ENCODE measurements at places on chromosomes 6 and 20.

DNA sequence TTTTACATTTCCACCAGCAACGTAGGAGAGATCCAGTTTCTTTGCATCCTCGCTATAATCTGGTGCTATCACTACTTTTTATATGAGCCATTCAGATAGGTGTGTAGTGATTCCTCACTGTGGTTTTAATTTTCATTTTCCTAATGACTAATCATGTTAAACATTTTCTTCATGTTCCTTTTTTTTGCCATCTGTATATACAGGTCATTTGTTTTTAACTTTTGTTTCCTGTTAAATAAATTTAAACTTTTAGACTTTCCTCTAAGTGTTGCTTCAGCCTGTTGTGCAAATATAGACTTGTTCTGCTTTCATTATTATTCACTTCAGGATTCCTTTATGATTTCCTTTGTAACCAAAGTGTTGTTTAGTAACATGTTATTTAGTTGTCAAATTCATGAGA lies 697.4 kb downstream of the PTPRT start:
- no peak for DNase-seq

DNA sequence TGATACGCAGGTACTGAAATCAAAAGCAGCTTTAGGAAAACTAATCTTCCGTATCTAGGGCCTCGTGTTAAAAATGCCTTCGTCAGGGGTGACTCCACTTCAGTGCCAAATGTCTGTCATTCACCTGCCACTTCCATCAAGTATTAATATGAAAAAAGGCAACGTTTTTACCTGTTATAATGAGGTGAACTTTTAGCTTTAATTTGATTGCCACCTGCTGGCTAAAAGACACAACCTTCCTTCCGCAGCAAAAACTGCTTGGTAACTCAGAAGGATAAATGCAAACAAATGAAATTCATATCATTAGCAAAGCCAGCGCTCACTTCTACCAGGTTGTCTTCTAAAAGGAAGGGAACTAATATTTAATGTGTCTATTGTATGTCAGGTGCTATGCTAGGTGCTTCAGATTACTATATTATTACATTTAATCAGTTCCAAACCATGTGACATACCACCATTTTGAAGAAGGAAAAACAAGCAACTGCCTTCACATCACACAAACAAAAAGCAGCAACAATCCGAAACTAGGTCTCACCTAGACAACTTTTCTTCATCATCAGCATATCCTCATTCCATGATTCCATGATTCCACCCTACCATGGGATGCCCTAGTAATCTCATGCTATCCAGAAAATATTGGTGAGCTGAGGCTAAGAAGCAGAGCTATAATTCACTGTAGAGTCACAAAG lies 20.6 kb upstream of the ARHGAP18 start:
- DNase-seq, result no peak

- DNase-seq, result no peak
These were observed 59.5 kb downstream of the FYN start for GRCh38 chr6:111813677-111814310.

DNA sequence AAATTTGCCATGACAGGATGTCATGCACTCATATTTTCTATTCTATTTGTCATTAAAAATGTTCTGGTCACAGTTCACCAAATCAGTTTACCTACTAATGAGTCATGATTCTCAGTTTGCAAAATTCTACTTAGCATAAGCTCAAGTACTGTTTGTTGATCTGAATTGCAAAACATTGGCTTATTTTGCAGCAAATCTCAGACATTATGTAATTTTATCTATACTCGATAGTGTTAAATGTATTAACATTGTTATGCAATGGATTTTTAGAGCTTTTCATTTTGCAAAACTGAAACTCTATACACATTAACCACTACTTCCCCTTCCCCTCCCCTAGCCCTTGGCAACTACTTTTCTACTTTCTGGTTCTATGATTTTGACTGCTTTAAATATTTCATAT lies 213.8 kb upstream of the ZFP64 start:
- DNase-seq, result no peak

DNA sequence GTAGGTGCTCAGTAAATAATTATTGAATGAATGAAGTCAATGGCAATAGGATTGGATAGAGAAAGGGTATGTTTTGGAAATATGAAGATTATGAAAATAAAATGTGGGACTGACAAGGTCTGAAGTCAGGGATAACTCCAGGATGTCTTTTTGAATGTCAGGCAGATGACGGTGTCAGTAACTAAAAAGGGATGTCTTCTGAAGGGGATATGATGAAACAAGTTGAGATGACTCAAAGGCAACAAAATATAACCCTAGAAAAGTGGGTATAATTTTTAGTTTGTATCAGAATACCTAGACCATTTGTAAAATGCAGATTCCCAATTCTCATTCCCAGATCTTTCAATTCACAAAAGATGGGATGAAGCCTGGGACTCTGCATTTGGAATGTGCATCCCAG lies 257.3 kb upstream of the SGK1 start:
- no peak for DNase-seq

DNA sequence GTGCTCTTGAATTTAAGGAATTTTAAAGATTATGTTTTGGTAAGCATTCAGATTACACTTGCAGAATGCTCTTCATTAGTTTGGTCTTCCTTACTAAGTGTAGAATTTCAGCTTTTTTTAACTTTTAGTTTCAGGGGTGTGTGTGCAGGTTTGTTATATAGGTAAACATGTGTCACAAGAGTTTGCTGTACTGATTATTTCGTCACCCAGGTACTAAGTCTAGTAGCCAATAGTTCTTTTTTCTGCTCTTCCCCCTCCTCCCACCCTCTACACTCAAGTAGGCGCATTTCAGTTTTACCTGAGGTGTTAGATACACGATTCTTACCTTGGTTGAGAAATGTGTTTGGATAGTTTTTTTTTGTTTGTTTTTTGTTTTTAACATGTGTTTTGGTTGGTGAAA lies 68.3 kb downstream of the AFG1L start:
- DNase-seq, result no peak

DNA sequence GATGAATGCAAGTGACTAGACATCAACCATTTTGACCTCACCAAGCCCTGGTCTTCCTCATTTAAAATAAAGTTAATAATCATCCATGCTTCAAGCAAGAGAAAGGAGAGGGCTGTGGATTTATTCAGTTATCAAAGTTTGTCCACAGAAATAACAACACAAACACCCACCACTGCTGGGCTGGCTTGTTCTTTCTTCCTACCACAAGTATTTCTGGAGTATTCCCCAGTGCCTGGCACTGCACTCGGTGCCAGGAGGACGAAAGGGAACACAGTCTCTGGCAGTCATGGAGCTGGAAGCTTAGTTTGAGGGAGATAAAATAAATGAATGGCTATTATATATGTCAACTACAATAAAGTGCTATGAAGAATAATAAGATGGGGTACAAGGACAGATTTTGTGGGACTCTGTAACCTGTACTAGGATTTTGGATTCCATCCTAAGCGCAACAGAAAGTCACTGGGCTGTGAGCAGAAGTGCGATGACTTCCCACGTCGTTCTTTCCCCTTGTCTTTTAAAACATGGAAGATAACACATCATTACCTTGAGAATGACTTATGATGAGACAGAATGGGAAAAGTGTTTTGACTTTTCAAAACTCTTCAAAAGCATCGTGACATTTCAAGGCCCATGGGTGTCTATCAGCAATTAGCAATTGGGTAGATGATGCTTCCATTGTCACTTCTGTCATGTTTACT lies 74.5 kb upstream of the TRAF3IP2 start:
- DNase-seq, result no peak

- no peak for DNase-seq
These were observed 53.3 kb upstream of the PRL start for GRCh38 chr6:22350109-22350508.

DNA sequence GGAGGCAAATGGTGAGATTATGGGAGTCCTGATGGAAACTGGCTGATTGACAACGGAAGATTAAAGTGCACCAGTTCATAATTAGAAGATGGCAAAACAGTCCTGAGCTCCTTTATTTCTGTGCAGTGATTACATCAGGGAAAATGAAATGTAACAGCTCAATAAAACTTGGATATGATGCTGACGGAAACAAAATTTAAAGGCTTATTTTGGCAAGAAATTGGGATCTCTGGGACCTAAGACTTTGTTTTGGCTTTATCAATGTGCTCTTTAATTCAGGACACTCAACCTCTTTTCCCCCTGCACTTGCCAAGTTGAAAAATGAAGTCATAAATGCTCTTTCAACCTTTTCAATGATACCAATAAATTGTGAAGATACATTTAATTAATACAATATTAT lies 226.8 kb downstream of the C6orf118 start:
- DNase-seq, result no peak

GRCh38 chr6:71745525-71745924 lies 140.8 kb upstream of the RIMS1 start:
- no peak for DNase-seq

GRCh38 chr20:57259121-57259937 lies 7.1 kb downstream of the BMP7 start:
- no peak for DNase-seq

DNA sequence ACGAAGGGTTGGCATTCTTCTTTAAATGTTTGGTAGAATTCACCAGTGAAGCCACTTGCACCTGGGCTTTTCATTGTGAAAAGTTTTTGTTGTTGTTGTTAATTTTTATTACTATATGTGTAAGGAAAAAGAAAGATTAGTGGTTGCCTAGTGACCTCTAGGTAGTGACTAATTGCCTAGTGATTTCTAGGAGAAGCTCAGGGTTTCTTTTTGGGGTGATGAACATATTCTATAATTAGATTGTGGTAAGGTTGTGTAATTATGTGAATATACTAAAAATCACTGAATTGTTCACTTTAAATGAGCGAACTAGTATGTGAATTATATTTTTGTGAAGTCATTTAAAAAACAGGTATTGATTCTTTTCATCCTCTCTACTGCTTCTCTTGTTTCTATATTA lies 123.8 kb upstream of the TMEM170B start:
- no peak for DNase-seq

DNA sequence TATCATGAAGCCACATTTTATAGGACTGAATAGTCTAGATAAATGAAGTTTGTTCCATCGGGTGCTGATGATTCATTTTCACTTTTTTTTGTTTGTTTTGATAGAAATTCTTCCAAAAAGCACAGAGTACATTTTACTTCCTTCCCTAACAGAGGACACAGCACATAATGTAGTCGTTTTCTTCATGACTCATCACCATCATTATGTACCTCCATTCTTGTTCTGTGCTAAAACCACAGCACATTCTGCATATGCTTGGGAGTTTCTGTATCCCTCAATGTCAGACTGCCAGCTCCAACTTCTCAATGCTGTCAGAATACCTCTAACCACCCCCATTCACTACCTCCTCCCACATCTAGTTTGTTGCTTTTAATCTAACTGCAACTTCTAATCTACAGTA lies 1004.9 kb upstream of the ADGRB3 start:
- DNase-seq, result peak; percentile 96

DNA sequence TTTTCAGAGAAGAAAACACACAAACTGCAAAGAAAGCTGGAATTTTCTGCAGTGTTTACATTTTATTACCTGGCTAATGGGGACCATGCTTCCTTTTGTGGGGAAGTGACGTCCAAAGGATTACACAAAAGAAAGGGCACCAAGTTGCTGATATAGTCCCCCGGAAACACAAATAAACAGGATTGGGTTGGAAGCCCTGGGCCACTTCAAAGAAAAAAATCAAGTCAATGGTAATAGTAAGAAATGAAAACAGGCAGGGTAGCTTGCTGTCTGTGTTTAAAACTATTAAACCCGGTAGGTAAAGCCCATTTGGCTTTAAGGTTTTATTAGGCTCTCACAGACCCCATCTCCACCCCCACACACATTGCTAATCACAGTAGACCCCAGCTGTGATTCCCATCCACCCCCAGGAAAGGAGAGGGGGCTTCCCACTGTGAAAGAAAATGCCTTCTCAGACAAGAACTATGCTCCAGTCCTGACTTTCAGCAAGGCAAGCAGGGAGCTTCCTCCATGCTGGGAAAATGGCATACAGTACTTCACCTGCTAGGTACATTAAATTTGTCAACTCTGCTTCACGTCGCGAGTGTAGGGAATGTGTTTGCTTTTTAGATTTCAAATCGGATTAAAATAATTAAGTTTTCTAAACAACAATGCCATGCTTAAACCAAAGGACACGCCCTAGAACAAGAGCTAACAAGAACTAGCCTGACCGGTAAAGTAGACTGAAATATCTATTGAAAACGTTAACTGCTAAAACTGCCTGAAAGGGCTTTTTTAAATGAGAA lies 1.1 kb downstream of the PERP start:
- no peak for DNase-seq

DNA sequence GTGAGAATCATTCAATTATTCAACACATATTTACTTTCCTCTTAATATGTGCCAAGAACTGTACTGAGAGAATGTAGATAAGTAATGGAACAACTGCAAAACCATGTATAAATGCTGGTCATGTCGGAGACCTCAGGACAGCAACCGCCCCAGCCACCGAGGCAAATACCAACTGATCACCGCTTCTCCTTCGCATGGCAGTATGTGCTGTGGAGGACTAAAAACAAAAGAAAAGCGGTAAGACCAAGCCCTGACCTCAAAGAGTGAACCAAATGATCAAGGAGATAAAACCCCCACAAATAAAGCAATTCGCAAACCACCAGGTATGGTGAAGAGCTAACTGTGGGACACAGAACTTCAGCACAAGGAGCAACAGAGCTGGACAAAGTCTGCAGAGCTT lies 104.3 kb downstream of the TRERF1 start:
- no peak for DNase-seq

GRCh38 chr20:32018269-32019155 lies 8.3 kb downstream of the CCM2L start:
- no peak for DNase-seq

DNA sequence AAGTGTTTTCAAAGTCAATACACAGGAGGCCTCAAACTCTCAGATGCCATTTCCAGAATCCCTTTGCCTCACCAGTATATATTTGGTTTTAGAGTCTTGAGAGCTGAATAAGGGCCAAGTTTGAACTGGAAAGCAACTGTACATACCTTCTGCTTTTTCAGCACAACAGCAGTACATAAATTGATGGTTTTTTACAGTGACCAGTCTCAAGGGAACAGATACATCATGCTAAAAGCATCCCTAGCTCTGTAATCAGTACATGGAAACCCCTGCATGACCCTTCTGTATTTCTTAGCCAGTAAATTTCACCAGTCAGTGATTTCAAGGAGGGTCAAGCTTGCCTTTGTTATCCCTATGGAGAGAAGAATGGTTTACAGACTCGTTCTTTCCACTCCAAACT lies 40.6 kb upstream of the ECHDC1 start:
- no peak for DNase-seq

GRCh38 chr6:10555625-10556309 lies 34.6 kb downstream of the GCNT2 start:
- peak; percentile 2 for DNase-seq

DNA sequence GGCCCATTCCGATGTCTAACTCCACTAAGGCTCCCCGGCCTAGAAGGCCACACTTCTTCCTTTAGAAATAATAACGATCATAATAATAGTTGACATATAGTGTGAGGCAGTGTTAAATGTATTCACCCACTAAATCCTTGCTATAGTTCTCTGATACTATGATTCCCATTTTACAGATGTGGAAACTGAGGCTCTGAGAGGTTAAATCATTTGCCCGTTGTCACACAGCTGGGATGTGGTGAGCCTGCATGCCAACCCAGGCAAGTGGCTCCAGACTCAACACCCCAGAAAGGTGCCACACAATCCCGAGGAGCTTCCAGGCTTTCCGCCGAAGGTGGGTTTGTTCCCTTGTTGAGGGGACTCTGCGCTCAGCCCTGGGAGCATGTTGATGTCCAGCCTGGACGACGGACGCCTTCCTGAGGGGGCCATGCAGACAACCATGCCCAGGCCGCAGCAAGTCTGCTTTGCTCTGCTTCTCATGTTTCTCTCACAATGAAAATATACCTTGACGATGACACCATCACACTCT lies 104.6 kb upstream of the CDYL start:
- no peak for DNase-seq
